ENCODE measurements at places on chromosomes 4 and X.
A peak's percentile ranks its signal among the peaks of the same experiment; 100 is the strongest.

GRCh38 chrX:46354481-46354880 lies 190.7 kb downstream of the ZNF674 start:
- no peak for DNase-seq

- DNase-seq = no peak
Measured at GRCh38 chrX:41602816-41603345, 85.9 kb upstream of the GPR34 start.

GRCh38 chr4:154076921-154077320 lies 288.0 kb upstream of the SFRP2 start:
- DNase-seq = no peak

DNA sequence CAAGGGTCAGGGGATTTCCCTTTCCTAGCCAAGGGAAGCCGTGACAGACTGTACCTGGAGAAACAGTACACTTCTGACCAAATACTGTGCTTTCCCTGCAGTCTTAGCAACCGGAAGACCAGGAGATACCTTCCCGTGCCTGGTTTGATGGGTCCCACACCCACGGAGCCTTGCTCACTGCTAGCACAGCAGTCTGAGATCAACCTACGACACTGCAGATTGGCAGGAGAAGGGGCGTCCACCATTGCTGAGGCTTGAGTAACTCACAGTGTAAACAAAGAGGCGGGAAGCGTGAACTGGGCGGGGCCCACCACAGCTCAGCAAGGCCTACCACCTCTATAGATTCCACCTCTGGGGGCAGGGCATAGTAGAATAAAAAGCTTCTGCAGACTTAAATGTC lies 48.7 kb upstream of the SRD5A3 start:
- no peak for DNase-seq

DNA sequence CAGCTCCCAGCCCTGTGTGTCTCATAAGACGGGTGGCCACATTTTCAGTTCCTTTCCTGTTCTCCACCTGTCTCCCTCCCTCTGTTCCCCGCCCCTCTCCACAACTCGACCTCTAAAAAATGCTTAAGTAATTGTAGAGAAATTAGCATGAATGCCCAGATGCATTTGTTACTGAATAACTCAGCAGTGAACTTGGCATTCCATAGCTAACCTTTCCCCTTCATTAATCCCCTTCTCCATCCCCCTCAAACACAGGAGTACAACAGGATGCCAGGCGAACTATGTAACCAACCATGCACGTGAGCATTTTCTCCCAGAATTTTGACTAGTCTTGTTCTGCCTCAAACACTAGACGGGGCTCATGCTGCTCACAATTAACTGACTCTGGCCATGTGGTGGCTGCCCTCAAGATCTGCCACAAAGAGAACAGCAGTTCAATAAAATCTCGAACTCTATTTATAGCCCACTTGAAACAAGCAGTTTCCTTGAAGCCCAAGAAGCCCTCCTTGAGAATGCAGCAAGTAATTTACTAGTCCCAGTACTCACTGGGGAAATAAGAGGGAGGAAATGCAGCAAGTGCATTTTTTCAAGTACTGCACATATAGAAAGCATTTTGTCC lies 351.2 kb downstream of the ARHGAP24 start:
- no peak for DNase-seq

- no peak for DNase-seq
Measured at GRCh38 chrX:151476604-151477303, 79.7 kb downstream of the VMA21 start.

GRCh38 chr4:154719087-154719486 lies 24.7 kb upstream of the LRAT start:
- DNase-seq = no peak

- no peak for DNase-seq
Measured at GRCh38 chrX:150548251-150548650, 20.2 kb upstream of the MTM1 start.

DNA sequence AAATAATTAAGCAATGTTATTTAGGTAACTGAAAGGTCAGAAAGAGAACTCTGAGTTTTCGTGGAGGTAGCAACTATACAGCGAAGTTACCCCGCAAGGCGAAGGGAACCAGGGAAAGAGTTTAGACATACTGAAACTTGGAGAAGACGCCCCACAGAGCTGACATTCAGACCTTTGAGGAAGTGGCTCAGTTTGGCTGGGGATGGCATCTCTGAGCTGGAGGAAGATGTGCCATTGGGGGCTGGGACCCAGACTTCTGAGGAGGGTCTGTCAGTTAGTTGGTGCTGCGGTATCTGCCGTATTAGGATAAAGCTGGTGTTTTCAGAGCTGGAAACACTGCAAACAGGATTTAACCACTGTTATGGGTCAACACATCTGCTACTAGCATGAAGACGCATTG lies 156.6 kb downstream of the ANKRD50 start:
- no peak for DNase-seq

- no peak for DNase-seq
Measured at GRCh38 chr4:174316546-174316945, 32.8 kb downstream of the CEP44 start.

GRCh38 chr4:106056914-106057313 lies 161.6 kb downstream of the NPNT start:
- no peak for DNase-seq

DNA sequence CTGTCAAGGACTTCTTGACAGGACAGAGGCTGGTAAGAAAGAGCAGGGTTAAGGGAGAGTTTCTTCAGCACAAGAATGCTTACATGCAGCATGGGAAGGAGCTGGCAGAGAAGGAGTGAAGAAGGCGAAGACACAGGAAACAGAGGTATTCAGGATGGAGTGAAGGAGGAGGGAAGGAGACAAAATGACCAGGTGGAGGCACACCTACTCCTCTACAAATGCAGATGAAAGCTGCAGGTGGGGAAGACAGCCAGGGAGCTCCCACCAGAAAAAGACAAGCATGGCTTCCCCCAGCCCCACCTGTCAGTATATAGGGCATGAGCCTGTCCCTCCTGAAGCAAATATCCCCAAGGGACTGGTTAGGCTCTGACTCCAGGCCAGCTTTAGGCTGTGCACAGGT lies 29.6 kb upstream of the NKRF start:
- DNase-seq = no peak

GRCh38 chr4:6361076-6361784 lies 91.6 kb downstream of the WFS1 start:
- DNase-seq = no peak

GRCh38 chr4:47120783-47121182 lies 89.4 kb downstream of the GABRB1 start:
- no peak for DNase-seq

DNA sequence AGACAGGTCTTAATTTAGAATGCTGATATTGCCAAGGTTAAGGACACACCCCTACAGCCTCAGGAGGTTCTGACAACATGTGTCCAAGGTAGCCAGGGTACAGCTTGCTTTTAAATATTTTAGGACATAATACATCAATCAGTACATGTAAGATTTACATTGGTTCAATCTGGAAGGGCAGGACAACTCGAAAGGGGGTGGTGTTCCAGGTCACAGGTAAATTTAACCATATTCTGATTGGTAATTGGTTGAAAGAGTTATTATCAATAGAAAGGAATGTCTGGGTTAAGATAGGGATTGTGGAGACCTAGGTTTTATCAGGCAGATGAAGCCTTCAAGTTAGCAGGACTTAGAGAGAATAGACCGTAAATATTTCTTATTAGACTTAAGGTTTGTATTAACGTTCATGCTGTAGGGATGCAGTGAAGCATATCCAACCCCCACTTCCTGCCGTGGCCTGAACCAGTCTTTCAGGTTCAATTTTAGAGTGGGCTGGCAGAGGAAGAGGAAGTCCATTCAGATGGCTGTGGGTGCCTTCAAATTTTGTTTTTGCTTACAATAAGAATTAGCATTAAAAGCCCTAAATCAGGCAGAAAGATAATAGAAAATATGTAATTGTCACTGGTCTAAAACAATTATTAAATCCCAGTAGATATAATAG lies 136.5 kb upstream of the GALNTL6 start:
- no peak for DNase-seq

GRCh38 chr4:154908168-154908567 lies 127.1 kb downstream of the RBM46 start:
- no peak for DNase-seq

- no peak for DNase-seq
Measured at GRCh38 chrX:41167888-41168287, 82.6 kb downstream of the USP9X start.

GRCh38 chr4:183589461-183590099 lies 69.4 kb downstream of the RWDD4 start:
- no peak for DNase-seq

DNA sequence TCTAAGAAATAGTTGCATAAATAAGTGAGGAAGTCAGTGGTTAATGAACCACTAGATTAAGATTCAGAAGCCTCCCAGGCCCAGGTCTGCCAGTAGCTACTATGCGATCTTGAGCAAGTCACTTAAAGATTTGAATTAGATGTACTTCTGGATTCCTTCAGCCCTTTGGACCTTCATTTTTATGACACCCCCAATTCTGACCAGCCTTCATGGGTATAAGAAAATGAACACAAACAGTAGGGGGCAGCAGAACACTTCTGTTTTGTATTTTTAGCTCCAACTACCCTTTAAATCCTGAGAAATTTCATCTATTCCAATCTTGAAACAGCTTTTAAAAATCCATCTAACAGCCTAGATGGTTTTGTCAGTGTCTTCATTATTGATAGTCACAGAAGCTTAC lies 19.0 kb downstream of the TMEM47 start:
- DNase-seq = no peak

DNA sequence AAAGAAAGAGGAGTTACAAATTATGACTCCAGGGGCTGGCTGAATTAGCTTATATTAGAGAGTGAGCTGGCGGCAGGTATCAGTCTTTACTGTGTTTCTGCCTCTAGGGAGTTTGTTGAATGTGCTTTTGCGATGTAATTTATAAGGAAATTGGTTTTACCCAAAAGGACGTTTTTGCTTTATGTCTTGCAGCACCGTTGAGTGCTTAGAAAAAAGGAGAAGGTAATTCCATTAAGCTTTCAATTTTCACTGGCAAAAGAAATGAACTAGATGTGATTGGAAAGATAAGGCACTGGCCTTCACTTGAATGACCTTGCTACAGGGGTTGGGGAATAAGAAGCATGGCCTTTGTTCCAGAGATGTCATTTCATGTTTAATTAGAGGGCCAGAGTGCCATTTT lies 74.9 kb upstream of the CBR4 start:
- no peak for DNase-seq

GRCh38 chr4:104501290-104501689 lies 6.6 kb upstream of the CXXC4 start:
- DNase-seq = no peak

GRCh38 chr4:47662975-47663374 lies 174.9 kb downstream of the CORIN start:
- peak; percentile 17 for DNase-seq

DNA sequence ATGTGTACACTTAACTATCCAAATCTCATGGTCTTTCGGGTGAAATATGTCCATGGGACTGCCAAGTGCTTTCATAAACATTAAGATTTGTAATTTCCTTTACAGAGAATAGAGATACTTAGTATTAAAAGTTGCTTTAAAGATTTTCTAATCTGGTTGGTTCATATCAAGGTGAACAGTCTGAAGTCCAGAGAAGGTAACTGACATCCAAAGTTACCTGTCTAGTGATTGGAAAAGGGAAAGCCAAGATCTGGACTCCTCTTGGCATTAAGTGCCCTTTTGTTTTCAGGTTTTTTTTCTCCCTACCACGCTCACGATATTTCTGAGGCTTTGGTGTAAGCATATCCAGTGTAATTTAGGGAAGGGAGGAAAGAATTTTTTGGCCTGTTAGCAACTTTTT lies 5.0 kb downstream of the SMAD1 start:
- DNase-seq = no peak

DNA sequence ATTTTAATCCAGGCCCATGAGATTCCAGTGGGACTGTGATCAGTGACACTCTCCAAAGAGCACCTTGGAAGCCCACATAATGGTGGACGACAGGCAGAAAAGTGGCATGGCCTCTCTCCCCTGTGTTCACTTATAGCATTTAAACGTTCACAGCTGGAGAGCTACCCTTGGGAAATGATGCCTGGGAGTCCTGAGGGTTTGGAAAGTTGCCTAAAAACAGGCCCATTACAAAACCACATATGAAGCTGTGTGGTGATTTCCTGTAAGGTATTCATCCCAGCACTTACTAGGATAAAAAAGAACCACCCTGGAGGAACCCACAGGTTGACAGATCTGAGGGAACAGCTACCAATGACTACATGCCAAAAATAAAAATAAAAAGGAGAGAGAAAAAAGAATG lies 193.2 kb downstream of the RASL11B start:
- no peak for DNase-seq

GRCh38 chr4:5993876-5994811 lies 24.1 kb downstream of the C4orf50 start:
- DNase-seq = no peak

GRCh38 chrX:30714138-30714537 lies 60.9 kb downstream of the GK start:
- no peak for DNase-seq

GRCh38 chr4:112700679-112701078 lies 63.7 kb downstream of the LARP7 start:
- DNase-seq = no peak

DNA sequence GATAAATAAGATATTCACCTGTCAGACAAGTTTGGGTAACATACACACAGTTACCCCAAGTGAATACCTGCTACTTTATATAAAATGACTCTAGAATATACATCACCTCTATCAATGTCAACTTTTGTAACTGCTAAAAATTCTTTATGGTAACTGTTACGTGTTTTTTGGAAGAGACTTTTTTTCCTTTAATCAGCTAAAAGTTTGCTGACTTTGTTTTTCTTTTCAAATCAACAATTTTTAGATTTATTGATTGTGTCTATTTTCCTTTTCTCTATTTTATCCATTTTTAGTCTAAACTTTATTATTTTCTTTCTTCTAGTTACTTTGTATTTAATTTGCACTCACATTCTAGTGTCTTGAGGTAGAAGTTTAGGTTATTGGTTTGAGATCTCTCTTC lies 1106.6 kb upstream of the LCORL start:
- no peak for DNase-seq

GRCh38 chrX:46737041-46737440 lies 21.9 kb downstream of the SLC9A7 start:
- DNase-seq = no peak

GRCh38 chr4:86036736-86037135 lies 323.1 kb downstream of the MAPK10 start:
- DNase-seq = no peak

DNA sequence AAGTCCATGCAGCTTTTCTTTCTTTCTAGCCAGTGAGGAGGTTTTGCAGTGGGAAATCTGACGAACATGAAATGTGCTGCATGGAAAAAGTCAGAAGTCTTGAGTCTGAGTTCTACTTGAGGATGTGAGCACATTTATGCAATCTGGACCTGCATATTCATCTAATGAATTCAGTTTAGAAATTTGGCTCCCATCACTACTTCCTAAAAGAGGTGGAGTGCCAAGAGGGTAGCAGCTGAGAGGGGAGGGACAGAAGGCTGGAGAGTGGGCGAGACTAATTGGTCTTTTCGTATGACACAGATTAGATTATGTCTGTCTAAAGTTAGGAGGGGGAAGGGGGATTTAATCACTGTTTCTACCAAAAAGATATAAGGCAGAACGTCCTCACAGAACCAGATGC lies 535.9 kb downstream of the IQCM start:
- DNase-seq = no peak

DNA sequence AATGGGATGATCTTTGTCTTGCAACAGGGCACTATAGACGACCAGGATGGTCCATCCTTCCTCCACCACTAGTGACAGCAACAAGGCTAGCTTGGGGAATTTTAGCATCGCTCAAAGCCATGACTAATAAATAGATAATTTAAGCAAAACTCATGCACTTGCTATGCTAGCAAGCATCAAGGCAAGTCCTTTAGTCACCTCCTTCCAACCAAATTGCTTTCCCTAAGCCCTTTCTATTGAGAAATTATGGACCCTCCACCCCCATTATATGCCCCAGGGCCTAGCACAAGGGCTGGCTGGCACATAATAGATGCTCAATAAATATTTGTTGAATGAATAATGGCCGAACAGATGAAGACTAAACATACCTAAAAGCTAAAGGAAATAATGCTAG lies 28.6 kb downstream of the SLC16A2 start:
- no peak for DNase-seq

All from stimulated activated CD4-positive, alpha-beta T cell treated with anti-CD3 and anti-CD28 coated beads, Interleukin-12 subunit alpha, Interleukin-12 subunit beta, amount 100 ng/mL, for 24 hours (primary cell).